ENCODE measurements at places on chromosomes 1 and 21.

DNA sequence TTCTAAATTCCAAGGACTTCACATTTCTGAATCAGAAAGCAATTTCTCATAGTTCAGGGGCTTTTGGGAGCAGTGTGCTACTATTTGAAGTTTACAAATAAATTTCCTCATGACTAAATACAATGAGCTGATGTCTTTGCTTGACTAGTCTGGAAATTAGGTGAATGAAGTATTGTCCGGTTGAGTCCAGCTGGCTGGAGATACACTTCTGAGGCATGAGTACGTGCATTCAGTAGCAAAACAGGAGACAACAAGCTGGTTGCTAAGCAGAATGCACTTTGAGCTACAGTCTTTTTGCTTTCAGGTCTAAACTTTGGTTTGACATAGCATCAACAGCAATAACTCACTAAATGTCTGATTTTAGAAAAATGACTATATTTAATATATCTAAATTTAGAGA lies 27.1 kb downstream of the ZNHIT6 start:
- DNase-seq = peak; percentile 31

DNA sequence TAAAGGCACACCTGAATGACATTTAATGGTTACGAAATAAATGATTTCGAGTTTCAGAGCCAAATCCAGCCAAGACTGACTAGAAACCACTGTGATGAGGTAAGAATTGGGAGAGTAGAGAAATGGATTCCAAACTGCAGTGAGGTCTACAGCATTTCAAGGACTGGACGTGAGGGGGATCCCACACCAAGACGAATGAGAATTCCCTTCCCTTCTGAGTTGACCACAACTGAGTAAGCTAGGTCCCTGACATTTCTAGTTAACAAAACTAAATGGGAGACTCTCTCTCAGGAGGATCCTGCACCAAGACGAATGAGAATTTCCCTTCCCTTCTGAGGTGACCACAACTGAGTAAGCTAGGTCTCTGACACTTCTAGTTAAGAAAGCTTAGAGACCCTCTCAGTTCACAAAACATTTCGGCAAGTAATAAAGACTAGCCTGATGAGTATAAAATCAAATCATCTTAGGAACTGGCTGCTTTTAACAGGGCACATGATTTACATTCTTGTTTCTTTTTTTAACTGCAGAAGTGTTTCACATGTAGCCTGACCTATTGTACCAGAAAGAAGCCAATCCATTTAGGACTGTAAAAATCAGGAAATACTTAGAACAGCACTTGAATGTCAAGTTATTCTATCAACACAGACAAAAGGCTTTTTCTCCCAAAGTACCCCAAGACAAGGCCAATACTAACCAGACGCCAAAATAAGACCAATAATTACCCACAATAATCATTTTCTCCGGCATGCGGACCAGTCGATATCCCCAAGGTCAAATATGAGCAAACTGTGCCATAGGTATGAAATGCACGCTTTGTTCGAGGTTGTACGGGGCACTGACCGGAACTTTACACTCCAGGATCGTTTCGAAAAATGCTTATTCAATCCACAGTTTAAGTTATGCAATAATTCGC lies 1.4 kb upstream of the SPATA1 start:
- DNase-seq = no peak

GRCh38 chr1:191151321-191151807 lies 673.7 kb upstream of the BRINP3 start:
- no peak for DNase-seq

GRCh38 chr1:166730299-166730888 lies 108.9 kb upstream of the POGK start:
- no peak for DNase-seq

GRCh38 chr1:85544689-85545215 lies 35.8 kb upstream of the CCN1 start:
- DNase-seq = no peak

GRCh38 chr1:183987593-183988318 lies 49.8 kb downstream of the COLGALT2 start:
- no peak for DNase-seq

DNA sequence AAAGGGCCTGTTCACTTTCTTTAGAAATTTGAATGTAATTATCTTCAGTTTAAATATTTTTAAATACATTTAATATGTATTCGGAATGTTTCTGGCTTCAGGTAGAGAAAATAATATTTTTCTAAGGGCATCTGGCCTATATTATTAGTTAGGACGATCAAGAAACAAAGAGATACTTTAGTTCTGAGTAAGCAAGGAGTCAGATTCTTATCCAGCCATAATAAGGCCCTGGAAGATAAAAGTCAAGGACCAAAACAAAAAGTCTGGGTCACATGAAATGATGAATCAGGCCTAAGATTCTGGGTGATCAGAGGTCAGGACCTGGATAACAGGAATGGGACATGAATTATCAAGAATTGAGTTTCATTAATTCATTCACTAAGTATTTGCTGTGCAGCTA lies 6.3 kb downstream of the PHC2 start:
- DNase-seq = no peak

- peak; percentile 28 for DNase-seq
Measured at GRCh38 chr1:70528590-70529333, 117.7 kb downstream of the CTH start.

GRCh38 chr21:19535356-19535755 lies 1131.8 kb upstream of the TMPRSS15 start:
- DNase-seq = no peak

GRCh38 chr1:5939271-5940170 lies 52.7 kb downstream of the NPHP4 start:
- DNase-seq = no peak

DNA sequence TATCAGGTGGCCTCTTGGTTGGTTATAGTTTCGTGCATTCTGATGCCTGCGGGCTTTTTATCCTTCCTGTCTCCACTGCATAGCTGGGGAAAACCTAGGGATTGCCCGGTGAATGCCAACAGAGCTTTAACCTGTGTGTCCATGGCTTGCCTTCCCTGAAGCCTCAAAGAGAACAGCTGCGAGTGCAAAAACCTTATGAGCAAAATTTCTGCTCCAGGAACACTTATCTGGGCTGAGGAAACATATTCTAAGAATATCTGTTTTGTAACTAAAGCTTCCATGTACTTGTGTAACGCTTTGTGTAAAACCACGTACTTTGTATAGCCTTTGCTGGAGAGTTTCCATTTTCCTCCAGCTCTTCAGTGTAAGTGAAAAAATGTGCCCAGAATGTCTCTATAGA lies 7.2 kb downstream of the CNST start:
- DNase-seq = no peak

- DNase-seq = no peak
Measured at GRCh38 chr1:61501971-61502916, 222.7 kb downstream of the TM2D1 start.

DNA sequence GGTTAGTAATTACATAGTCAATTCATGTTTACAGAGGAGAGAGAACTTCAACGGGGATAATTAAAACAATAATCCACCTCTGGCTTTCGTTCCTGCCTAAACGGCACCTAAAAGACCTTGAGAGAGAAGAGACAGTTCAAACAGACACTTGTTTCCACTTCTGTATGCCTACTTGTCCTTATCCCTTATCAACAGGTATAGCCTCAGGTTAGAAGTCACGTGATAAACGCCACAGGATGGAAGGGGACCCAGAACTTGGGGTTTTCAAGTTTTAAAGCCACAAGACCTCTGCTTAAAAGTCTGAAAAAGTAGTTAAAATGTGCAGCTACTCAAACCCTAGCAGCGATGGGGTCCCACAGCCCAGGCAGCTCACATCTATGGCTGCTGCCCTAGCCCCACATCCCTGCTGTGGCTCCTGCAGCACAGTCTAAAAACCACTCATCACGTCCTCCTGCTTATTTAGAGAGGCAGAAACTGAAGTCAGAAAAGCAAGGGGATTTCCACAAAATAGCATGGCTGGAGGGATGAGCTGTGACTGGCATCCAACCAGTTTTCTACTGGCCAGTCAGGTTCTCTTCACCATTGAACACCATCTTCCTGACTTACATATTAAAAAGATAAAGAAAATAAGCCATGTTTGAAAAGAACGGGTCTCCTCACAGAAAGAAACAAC lies 51.2 kb upstream of the SEC16B start:
- no peak for DNase-seq

DNA sequence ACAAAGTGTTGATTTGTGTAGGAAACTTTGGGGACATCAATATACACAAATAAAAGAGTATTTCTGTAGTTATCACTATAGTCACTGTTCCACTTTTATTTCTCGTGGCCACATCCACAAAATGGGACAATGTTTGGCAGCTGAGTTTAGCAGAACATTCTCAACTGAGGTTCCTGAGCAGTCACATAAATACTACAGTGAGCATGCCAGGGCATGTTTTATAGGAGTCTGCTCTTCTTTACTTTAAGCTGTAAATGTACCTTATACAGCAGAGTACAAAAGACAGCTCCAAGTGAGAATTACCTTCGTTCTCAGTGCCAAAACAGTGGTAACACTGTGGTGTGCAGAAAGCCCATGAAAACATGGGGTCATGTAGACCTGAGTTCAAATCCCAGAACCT lies 5.0 kb downstream of the BTG3 start:
- no peak for DNase-seq

DNA sequence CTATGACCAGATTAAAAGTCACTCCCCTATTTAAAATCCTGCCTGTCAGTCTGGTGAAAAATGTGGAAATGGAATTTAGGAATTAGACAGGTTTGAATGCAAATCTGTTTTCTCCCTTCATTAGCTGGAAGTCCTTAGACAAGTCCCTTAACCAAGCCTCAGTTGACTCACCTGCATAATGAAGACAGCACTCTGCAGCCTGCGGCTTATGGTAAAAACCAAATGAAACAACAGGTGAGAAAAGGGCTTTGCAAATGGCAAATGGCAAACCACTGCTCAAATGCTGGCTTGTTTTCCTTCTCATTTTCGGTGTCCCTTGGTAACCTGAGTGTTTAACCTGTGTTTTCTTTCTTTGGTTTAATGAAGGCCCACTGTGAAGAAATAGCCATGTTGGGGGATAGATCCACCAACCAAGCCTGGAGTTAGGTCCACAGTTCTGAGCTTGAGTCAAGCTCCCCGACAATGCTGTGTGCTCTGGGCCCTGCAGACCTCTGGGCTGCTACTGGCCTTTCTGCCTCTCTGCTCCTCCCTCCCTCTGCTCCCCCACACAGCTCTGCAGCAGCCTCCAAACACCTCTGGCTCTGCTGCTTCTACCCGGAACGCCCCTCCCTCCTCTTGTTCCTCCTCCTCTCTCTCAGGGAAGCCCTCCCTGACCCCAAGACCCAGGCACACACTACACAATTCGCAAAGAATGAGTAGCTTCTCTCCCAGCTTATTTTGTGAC lies 641.8 kb downstream of the MATN1 start:
- no peak for DNase-seq

DNA sequence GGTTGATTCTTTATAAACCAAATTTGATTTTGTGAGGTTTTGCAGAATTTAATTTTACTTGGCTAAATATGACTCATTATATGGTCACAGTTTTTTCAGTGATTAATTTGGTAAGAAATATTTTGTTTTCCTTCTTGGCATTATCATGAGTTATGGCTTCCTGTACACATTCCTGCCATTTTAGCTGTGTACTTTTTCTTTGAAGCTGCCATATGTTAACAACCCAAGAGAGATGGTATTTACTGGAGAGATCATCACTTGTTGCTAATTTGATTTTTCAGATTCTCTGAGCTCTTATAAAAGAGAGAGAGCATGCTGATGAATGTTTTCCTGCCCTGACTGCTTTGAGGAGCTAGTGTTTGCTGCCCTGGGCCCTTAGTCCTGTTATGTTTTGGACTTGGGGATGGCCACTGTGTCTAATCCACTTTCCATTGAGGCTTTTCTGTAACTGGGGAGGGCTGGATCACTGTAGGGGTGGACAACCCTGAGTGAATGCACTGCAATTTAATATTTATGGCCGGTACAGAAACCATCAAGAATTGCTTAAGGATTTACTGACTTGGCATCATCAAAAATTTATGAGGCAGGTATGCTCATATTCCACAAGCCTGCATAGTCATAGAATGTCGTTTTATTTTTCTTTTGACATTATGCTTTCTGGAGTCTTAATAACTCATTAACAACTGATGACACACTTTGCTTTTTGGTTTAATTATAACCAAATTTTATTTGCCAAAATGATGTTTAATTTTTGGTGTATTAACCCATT lies 200.9 kb downstream of the DISC1 start:
- DNase-seq = no peak

DNA sequence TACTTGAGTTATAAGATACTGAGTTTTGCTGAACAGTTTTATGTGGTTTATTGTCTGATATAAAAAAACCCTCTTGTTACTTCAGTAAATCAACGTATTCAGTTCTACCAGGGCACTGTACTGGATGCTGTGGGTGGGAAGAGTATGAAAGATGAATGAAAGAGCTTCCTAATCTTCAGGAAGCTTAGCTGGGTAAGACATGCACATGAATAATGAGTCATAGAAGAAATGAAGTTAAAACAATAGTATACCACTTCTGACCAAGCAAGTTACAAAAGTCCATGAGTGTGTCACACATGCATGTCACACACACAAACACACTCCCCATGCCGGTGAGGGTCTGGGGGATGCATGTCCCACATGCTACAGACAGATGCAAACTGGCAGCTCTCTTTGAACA lies 105.9 kb downstream of the SIPA1L2 start:
- no peak for DNase-seq

DNA sequence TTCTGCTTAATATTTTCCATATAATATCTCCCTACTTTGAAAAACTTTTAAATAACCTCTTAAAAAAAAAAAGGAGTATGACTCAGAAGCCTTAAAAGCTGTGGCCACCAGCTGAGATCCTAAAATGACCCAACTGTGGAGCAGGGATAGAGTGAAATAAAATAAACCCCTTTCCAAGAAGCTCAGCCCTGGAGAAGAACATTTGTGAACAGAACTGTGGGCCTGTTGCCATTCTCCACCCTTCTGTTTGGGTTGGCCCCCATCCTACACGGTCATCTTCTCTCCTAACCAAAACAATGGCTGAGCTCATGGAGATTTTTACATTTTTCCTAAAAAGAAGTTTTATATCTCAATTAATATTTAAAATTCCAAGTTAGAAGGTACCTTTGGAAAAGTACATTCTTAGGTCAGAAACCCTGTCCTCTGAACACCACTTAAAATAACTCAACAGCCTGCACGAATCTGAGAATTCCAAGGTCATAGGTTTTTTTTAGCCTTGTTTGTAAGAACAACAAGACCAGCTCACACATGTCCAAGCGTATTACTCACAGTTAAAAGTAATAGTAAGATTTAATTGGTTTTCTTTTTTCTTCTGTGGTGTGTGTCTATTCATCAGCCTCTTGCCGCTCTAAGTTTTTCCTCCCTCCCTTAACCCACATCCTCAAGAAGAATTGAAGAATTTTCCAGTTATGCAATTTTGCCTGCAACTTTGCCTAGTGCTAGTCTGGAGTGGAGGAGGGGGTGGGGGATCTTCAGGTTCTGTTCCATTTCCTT lies 107.7 kb upstream of the ERRFI1 start:
- no peak for DNase-seq

DNA sequence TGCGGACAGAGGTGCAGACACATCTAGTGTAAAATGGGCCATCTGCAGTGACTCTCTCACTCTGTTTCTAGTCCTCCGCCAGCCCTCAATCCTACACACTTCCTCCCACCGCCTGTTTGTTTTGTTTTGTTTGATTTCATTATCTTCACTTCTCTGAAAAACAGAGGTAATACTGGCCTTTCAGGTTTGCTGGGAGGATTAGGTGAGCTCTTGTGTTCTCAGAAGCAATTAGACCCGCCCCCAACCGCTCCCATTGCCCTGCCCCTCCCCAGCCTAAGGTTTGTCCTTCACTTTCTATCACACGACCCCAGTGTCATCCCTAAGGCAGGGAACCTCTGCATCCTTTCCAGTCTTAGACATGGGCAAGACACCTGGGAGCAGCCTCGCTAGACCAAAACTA lies 43.2 kb upstream of the TACSTD2 start:
- DNase-seq = no peak

Data from midbrain (tissue), 1 donor.